ENCODE measurements at places on chromosomes 4 and X. TPM values are rescaled to one million over a fixed set of nuclear protein-coding genes. Genes with fewer than 3 reads are reported as not detected.

Gene VEGFD
- 0.14 TPM for total RNA-seq

Gene AMOT
- 2.9 TPM for total RNA-seq

Gene FGFBP1
- total RNA-seq: not detected

Gene ABCB7
- 19.2 TPM for total RNA-seq

Gene IL2
- total RNA-seq: not detected

Gene TXK
- total RNA-seq: 0.29 TPM

Gene CXXC4
- 0.14 TPM for total RNA-seq

Gene RENBP
- total RNA-seq: 6.6 TPM

Gene OPHN1
- total RNA-seq: 3.1 TPM

Gene MTTP
- not detected for total RNA-seq

Gene SPIN2A
- 0.22 TPM for total RNA-seq

Gene OTUD6A
- not detected for total RNA-seq

Gene ARAP2
- total RNA-seq: 3.0 TPM

Gene PUDP
- 13.7 TPM for total RNA-seq

Gene SMIM9
- not detected for total RNA-seq

Gene RAB39B
- 0.14 TPM for total RNA-seq

Gene IL21
- total RNA-seq: not detected

Gene MSANTD1
- total RNA-seq: 0.72 TPM

Gene TCEAL6
- not detected for total RNA-seq

Gene SSX1
- not detected for total RNA-seq

Gene PABPC1L2A
- not detected for total RNA-seq

Gene RGN
- 1.1 TPM for total RNA-seq

Gene SGCB
- total RNA-seq: 25.2 TPM

Gene CDS1
- total RNA-seq: under 0.01 TPM

Gene PRSS12
- 14.2 TPM for total RNA-seq

Gene NUDT10
- total RNA-seq: 0.14 TPM

Gene RADX
- not detected for total RNA-seq

Gene TIGD4
- total RNA-seq: not detected

Gene PDCL2
- not detected for total RNA-seq

Gene ZDHHC15
- not detected for total RNA-seq

Gene F11
- total RNA-seq: not detected

Gene AKAP4
- not detected for total RNA-seq

Gene CCNB3
- 2.6 TPM for total RNA-seq
